Epithelial cell of proximal tubule (primary cell): ENCODE measurements at places on chromosomes 7 and 10.

- DNase-seq, result no peak
These were observed 68.6 kb downstream of the CELF2 start for GRCh38 chr10:11086177-11086840.

GRCh38 chr10:21181451-21181850, 284.3 kb upstream of the NEBL start:
- no peak for DNase-seq

DNA sequence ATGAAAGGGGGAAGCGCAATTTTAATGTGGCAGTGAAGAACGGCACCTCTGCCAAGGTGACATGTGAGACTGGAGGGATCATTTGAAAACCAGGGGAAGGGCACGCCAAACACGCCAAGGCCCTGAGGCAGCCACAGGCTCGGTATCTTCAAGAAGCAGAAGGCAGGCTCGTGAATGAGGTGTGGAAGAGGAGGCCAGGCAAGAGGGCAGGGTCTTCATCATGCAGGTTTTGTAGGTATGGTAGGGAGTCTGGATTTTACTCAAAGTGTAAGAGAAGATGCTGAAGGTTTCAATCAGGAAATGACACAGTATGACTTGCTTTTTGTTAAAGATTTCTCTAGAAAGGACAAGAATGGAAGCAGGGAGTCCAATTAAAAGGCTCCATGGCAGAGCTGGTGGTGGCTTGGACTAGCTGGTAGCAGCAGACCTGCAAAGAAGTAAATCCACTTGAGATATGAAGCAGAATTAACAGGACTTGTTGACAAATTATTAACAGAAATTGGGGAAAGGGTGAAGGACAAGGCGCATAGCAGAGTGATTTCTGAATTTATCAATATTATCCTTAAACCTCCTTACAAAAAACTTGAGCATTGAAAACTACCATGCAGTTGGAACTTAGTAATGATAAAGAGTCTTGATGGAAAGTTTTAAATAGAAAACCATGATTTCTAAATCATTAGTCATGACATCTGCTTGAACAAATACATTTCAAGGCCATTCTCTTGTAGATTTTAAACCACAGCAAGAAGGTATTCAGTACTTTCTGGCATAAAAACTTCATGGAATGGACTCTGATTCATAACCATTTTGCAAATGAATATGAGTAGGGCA, 70.4 kb downstream of the COA1 start:
- DNase-seq, result peak; percentile 61

- DNase-seq, result no peak
These were observed 634 bp downstream of the HECW1 start for GRCh38 chr7:43112941-43113621.
